ENCODE measurements at places on chromosomes 5 and 9.

DNA sequence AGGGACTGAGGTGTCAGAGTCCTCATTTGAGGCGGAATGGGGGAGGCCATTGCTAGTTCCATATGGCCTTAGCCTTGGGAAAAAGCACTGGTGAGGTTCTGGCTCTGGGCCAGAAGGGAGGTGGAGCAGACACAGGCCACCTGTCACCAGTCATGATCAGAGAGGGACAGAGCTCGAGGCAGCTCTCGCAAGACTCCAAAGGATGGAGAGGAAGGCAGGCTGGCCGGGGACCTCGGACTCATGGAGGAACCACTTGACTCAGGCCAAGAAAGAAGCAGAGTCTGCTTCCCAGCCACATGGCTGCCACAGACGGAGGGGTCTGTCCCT lies 29.2 kb upstream of the NSMF start:
- DNase-seq, result peak; percentile 50

- DNase-seq, result peak; percentile 24
Observed at GRCh38 chr5:95959888-95960666, 1.6 kb downstream of the ELL2 start.

DNA sequence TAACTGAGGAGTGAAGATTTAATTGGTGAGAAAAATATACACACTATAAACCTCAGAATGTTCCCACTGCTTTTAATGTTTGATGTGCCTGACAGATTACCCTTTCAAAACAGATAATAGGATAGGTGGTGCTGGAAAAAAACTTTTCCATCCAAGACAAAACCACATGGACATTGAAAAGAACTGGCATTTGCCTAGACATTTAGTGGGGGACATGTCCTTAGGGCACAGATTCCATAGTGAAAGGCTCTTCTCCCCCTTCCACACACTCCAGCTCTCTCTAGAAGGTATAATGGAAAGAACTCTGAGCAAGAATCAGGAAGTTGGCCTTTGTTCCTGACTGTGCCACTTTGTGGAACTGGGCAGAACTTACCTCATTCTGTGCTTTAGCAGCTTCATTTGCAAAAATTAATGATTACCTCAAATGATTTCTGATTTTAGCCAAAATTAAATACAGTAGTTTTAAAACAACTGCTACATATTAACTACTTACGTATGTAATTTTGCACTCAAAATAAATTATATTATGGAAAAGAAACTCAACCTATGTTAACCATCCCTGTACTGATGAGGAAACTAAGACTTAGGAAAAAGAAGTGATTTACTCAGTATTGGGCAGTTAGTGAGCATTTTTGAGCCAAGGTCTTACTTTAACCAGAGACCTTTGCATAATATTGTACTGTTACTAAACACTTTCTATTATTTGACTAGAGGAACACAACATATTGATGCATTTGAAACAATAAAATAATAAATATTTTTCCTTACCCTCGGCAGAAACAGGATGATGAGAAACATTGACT lies 43.3 kb downstream of the TMC1 start:
- no peak for DNase-seq

DNA sequence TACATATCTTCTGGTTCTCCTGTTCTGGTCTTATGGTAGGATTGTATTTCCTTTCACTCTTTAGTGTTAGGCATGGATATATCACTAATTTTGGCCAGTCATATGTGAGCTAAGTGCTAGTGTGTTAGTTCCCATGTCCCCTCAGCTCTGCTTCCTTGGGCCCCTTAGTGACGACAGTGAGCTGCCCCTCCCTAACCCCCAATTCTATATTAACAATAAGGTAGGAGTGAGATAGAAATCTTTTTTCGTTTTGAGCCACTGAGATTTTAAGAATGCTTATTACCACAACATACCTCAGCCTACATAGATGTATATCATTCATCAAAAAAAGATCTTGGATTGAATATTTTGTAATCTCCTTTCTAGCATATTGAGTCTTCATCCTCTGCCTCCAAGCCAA lies 100.5 kb downstream of the PARP8 start:
- no peak for DNase-seq

GRCh38 chr9:3398232-3398648 lies 127.6 kb downstream of the RFX3 start:
- no peak for DNase-seq

Measured in mucosa of descending colon (tissue), 3 donors.